Progenitor cell of endocrine pancreas (in vitro differentiated cells): ENCODE measurements at places on chromosomes 4 and X. TPM values are rescaled to one million over a fixed set of nuclear protein-coding genes. Genes with fewer than 3 reads are reported as not detected.

GRCh38 chr4:147944249-147944648 is 212.4 kb downstream of the ARHGAP10 start:
- H3K27me3 ChIP-seq, result no peaks in the 10 kb centered on the region
- DNase-seq, result no peak
- H3K4me3 ChIP-seq, result no peak overlapping the region
- peaks cover 1% of the 10 kb centered on the region for H3K4me1 ChIP-seq
- H3K27ac ChIP-seq, result no peak overlapping the region
- peaks cover 16% of the 10 kb centered on the region for H3K36me3 ChIP-seq

DNA sequence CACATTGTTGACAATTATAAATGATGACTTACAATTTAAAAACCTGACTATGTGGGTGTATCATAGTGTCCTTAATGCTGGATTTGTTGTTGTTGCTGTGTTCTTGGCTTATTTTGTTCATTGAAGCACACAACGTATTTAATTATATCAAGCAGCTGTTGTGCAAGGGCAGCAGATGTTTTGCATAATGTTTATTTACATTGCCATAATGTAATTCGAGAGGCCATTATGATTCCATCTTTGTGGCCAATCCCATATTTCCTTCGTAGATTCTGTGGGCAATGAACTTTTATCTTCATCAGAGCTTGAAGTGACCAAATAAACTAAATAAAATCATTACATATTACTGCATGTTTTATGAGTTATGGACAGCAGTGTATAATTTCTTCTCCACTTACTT is 422.6 kb upstream of the GALNTL6 start:
- H3K27ac ChIP-seq, result no peak overlapping the region
- H3K4me3 ChIP-seq, result no peak overlapping the region
- H3K4me1 ChIP-seq, result peaks cover 3% of the 10 kb centered on the region
- DNase-seq, result no peak

- DNase-seq, result no peak
- no peak overlapping the region for H3K27ac ChIP-seq
- H3K4me1 ChIP-seq, result no peaks in the 10 kb centered on the region
- peaks cover 1% of the 10 kb centered on the region for H3K36me3 ChIP-seq
Measured at GRCh38 chrX:64338296-64338695, 57.0 kb downstream of the MTMR8 start.

DNA sequence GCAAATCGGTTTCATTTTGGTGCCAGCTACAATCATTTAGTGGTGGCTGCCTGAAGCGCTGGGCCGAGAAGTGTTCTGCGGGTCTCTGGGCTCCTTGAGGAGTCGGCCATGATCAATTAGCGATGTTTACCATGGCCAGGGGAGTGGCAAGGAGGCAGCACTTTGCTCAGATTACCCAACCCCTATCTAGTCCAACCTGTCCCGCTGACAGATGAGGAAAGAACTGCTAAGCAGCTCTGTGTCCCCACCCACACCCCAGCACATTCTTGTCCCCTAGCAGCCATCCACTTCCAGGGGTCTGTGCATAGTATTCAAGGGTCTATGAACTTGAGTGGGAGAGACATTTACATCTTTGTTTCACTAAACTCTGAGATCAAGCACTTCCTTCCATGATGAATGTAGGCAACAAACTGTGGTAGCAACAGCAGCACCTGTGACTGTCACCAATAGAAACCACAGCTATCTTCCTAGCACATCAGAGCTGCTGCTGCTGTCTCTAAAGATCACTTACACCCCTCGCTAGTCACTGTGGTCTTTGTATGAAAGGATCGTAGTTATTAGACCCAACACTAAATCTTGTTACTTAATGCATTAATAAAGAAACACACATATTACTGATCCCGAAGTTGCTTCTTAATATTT is 331.6 kb downstream of the BCOR start:
- no peak for DNase-seq
- H3K27ac ChIP-seq, result no peak overlapping the region
- H3K27me3 ChIP-seq, result peaks cover 12% of the 10 kb centered on the region
- no peak overlapping the region for H3K4me3 ChIP-seq
- H3K36me3 ChIP-seq, result no peaks in the 10 kb centered on the region

DNA sequence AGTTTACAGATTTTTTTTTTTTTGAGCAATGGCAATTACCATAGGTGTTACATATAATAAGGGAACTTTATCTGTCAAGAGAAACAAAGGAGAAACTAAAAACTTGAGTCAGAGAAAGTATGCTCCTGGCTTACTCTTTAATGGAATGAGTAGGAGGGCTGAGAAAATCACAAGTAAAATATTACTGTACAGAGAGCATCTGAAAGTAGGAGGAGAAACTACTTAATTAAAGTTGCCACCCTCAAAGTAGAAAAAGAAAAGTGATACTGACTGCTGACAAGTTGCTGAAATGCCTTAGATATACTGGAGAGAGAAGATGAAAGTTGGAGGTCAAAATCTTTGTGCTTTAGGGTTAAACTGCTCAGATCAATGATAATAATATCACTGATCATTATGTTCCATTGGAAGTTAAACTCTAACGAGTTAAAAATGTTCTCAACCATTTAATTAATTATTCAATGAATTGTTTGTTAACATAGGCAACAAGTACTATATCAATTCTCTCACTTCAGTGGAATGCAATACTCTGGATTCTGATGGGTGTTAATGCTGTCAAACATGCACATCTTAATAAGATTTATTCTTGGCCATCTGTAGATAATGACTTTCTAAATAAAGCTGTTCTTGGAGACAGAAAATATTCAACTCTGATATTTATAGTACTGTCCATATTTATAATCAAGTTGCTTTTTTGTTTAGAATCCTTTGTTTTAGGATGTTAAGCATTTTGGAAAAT is 61.2 kb upstream of the CAMK2D start:
- H3K27ac ChIP-seq, result no peak overlapping the region
- H3K27me3 ChIP-seq, result no peaks in the 10 kb centered on the region
- H3K36me3 ChIP-seq, result no peaks in the 10 kb centered on the region
- DNase-seq, result no peak
- H3K4me1 ChIP-seq, result no peaks in the 10 kb centered on the region
- H3K4me3 ChIP-seq, result no peak overlapping the region

The SLC6A14 gene
- total RNA-seq, result 0.24 and 0.51 TPM in 2 replicates

The HPGD gene
- total RNA-seq, result 2.0 and 3.4 TPM in 2 replicates
